Activated CD8-positive, alpha-beta memory T cell treated with anti-CD3 and anti-CD28 coated beads for 1 hour (primary cell): ENCODE measurements at places on chromosomes 2 and 18.

- no peak for DNase-seq
Measured at GRCh38 chr2:32946314-32947075, at the start of gene LTBP1. LTBP1 (plus strand) TSS chr2:32946953; CDS start chr2:32947325, 372 bp downstream.

DNA sequence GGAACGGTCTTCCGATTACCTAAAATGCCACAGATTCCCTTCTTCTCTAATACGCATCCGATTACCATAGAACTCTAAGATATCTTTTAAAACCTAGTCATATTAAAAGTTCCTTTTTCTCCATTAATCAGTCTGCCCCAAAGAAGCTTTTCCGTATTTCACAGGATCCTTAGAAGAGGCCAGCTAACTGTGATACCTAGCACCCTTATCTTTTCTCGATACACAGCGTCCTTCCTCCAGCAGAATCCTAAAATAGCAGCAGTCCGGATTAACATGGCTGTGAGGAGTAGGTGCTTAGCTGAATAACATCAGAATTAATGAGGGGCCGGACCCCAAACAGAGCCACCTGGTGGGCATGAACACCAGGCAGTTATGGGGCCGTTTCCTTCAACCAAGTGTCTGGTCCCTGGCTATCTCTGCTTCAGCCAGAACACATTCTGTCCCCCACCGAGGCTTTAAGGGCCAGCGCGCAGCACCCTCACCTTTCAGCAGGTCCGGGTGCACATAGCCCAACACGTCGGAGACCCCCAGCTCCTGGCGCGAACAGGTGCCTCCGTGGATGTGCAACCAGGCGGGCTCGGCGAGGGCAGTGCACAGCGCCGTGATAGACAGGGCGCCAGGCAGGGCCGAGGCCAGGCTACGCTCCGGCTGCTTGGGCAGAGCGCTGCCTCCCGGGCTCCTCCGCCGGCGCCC, 995 bp downstream of the TMEM127 start:
- DNase-seq, result no peak

DNA sequence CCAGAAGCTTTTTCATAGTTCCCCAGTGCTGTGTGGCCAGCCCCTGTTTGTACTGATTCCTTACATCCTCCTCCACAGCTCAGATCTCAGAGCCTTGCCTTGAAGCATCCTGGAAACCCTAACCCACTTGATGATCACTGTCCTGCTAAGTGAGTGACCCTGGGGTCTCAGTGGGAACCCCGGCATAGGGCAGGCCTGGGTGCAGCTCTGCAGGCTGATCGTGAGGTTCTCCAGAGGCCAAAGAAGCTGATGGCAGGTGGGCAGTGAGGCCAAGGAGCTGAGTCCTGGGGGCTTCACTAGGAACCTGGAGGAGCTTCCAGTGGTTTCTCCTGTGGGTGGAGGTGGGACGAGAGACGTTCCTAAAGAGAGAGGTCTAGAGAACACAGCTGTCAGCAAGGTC, 47.4 kb upstream of the BIN1 start:
- no peak for DNase-seq

- DNase-seq, result no peak
Measured at GRCh38 chr18:457140-457519, 43.4 kb downstream of the COLEC12 start.

DNA sequence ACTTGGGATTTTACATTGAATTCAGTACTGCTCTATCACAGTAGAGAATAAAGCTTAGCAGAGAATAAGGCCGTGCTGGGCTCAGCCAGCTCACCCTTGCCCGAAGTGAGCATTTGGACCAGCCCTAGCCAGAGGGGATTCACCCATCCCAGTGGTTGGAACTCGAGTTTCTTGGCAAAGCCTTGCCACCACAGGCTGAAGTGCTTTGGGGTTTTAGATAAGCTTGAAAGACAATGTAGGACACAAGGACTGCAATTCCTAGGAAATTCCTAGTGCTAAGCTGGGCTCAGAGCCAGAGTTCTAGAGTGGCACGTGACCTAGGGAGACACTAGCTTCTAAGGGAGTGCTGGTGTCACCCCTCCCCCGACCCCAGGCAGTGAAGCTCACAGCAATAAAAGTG, 28.0 kb downstream of the SERPINB11 start:
- DNase-seq, result no peak

- no peak for DNase-seq
Measured at GRCh38 chr2:173196080-173196479, 120.4 kb downstream of the MAP3K20 start.

DNA sequence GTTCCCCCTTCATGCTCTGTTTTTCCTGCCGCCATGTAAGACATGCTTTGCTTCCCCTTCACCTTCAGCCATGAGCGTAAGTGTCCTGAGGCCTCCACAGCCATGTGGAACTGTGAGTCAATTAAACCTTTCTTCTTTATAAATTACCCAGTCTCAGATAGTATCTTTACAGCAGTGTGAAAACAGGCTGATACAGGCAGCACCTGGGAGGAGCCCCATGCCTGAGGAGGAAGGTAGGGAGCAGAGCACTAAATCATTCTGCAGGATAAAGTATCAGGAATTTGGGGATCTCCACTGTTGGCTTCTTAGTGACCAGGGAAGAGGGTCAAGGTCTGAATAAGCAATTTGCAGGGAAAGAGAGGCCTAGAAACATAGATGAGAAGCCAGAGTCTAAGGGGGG, 78.0 kb downstream of the KCNF1 start:
- DNase-seq, result no peak

- DNase-seq, result no peak
Measured at GRCh38 chr18:49178736-49179135, 228.0 kb upstream of the SMAD7 start.

DNA sequence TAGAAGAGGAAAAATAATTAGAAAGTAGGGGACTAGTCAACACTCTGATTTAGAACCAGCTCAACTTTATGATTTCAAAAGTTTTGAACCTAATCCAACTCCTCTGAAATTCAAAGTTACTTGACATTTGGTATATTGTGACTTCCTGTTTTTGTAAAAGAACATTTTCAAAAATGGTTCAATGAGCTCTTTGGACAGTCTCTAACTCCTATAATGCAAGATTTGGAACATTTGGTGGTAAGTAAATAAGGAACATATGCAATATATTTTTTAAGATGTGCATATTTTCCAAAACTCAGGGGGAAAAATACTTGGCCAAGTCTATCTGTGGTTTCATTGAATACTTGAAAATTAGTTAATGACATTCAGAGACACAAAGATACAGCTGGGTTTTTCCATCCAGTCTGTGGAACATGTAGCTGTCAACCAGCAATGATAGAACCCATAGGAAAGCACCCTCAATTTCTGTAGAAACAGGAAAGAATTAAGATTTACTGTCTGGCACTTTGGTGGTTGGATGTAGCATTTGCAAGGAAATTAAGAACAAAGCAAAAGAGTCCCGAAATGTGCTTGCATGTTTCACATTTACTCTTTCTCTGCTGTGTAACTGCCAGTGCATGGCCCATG, 17.0 kb upstream of the ANKRD44 start:
- no peak for DNase-seq

DNA sequence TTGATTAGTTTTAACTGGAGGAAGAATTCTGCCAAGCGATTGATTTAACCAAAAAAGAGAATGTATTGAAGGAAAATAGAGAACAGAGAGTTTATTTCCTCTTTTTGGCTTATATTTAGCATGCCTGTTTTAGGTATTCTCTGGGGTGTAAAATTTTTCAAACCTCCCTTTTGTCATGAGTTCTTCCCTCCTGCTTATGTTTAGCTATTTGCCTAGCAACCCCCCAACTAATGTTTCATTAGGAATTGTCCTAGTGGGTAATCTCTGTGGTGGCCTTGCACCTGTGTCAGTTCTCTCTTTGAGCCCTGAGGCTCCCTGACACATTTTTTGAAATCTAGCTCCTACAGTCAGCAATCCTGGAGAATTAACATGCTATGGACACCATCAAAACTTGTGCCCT, 12.5 kb upstream of the REG1B start:
- no peak for DNase-seq

DNA sequence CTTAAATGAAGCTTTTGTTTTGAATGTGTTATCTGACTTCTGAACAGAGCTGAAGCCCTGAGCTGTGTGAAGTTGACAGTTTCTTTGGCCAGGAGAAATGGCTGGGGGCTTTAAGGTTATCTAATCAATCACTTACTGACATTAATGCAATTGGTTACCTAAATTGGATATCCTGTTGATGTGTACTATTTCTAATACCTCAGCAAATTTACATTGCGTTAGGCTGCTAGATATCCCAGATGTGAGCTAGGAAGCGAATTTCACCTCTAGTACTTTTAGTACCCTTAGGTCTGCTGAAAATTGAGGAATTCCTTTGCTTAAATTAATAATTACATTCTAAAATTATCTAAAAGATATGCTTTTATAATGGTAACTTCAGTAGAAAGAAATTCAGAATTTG, 102.0 kb downstream of the LCLAT1 start:
- DNase-seq, result no peak

DNA sequence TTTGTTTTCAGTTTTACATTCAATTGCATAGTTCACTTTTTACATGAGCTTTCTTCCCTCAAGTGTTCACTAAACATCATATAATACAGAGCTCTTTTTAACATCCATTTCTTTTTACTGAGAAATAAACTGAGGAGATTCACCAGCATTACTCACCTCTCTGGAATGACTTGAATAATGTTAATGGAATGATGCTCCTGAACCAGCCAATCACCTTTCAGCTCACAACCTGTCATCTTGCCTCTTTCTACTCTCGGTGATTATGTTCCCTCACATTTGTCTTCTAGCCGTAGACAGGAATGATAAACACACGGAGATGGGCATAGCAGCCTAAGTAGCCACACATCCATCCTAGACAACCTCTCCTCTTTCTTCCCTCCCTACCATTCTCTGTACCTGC, 301.7 kb downstream of the PAX3 start:
- DNase-seq, result no peak

DNA sequence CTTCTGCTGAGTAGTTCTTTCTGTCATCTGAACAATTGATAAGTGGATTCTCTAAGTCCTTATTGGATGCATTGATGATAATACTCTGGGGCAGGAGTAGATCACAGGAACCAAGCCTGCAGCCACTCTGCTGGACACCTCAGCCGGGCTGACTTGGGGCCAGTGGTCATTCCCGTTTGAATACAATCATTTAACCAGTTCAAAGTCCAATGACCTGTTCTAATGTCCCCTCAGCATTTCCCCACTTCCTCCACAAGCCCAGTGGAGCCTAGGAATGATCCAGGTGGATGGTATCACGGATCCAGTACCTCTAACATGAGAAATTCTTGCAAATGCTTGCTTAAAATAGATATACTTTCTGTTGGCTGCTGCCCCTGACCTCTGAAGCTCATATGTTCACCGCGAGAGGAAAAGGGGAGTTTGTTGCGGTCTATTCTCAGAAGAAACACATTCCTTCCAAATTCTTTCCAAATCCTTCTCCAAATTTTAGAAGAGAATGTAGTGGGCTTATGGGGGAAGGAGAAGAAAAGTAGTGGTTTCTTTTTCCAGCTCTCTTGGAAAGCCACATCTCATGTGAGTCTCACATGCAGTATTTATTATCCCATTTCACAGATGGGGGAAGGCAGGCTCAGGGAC, 170.9 kb downstream of the INHBB start:
- no peak for DNase-seq

DNA sequence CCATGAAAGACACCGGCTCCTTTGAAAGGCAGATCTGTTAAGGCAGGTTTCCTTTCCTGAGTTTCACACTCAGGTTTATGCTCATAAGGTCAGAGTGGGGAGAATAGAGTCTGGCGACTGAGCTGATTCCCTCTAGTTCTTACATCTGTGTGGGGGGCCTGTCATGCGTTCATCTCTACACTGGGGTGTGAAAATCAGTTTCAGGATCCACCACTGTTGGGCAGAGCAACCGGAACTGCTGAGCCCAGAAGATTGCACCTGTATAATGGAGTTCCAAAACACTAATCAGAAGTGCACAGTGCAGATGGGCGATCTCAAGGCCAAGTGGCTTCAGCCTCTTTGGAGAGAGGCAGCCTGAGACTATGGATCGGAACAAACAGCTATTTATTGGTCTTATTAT, 181.3 kb upstream of the NRP2 start:
- DNase-seq, result no peak

DNA sequence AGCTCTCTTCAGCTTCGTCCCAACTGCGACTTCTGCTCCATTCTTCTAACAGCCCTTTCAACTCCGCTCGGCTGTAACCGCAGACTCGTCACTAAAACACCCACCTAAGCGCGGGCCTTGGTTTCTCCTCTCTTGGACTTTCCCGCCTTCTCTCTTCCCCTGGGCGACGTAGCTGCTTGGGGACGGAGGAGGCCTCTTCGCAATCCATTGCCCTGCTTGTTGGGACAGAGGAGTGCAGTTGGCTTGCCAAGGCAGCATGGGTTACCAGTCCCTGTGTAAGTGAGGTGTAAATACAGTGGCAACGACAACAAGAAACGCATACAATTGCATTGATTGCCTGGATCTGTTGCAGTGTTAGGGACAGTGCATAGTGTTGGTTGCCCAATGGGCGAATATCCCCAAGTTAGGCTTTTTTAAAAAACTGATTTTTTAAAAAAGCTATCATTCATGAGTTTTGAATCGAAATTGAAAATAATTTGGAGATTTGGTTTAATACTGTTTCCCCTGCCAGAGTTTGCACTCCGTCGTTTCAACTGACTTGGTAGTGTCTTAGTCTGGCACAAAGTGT, 484 bp upstream of the DARS1 start:
- peak; percentile 46 for DNase-seq
